T-cell (primary cell): ENCODE measurements at places on chromosomes 5 and 9. TPM values are rescaled to one million over a fixed set of nuclear protein-coding genes. Genes with fewer than 3 reads are reported as not detected.

PCDHA2 gene
- not detected for total RNA-seq

GGTA1 gene
- total RNA-seq, result not detected

BICD2 gene
- total RNA-seq, result 33.0 TPM

ENTPD2 gene
- total RNA-seq, result 0.32 TPM

PPP3R2 gene
- not detected for total RNA-seq

ELOVL7 gene
- 0.14 TPM for total RNA-seq

FSTL4 gene
- not detected for total RNA-seq

SURF1 gene
- total RNA-seq, result 58.4 TPM

GRXCR2 gene
- not detected for total RNA-seq

GRCh38 chr9:112754578-112754977 is 4.0 kb downstream of the SNX30 start:
- DNase-seq, result no peak

DNA sequence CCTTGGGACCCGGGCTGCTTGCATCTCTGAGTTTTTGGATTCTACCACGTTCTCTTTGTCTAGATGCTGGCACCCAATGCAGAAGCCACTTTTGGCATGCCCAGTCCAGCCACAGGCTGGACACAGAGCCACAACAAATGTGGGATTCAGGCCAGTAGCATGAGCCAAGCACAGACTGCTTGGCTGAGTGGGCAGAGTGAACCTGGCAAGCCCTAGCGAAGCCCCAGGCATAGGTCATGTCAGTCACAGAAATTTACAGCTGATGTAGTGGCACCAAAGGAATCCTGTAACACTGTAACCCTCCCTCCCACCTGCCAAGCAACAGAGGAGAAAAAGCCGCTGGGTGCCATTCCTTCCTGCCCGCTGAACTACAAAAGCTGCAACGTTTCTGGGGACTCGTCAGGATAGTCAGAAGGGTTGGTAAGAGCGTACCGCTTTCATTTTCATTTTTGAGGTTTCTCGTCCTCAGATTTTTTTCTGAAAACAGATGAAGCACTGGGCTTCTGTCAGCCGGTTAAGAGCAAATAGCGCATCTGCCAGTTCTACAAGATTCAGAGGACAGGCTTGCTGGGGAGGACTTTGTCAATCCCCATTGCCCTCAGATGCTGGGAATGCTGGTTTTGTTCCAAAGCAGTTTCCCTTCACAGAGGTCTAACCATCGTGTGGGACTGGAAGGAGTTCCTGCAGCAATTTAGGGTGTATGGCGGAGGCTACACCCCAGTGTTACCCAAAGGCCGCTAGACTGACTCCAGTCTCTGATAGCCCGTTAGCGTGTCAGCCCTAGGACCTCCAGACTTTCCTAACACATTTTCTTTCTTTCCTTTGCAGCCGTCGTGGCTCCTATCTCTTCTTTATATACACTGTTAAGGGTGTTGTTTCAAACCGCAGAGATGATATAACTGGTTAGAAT is 399.0 kb downstream of the HTR1A start:
- no peak for DNase-seq

- no peak for DNase-seq
Measured at GRCh38 chr5:119322948-119323537, 32.8 kb upstream of the TNFAIP8 start.

- no peak for DNase-seq
Measured at GRCh38 chr9:128022886-128023285, 42.1 kb upstream of the EEIG1 start.

GRCh38 chr5:149404746-149405549 is 25.9 kb upstream of the IL17B start:
- DNase-seq, result no peak

- no peak for DNase-seq
Measured at GRCh38 chr5:53779541-53779981, 219.1 kb downstream of the NDUFS4 start.

DNA sequence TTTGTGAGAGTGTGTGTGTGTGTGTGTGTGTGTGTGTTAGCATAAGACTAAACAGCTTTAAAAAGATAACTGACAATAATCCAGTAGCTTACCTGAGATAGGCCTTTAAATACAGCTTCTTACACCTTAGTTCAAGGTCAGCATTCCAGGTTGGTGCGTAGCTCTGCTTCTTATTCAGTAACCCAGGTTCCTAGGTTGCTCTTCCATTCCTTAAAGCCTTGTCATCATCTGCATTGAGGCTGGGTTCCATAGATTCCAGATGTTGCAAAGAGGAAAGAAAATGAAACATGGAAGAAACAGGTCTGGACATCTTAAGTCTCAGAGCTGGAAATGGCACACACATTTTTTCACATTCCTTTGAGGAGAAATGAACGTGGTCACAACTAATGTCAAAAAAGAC is 53.9 kb upstream of the CAMK4 start:
- DNase-seq, result no peak

DNA sequence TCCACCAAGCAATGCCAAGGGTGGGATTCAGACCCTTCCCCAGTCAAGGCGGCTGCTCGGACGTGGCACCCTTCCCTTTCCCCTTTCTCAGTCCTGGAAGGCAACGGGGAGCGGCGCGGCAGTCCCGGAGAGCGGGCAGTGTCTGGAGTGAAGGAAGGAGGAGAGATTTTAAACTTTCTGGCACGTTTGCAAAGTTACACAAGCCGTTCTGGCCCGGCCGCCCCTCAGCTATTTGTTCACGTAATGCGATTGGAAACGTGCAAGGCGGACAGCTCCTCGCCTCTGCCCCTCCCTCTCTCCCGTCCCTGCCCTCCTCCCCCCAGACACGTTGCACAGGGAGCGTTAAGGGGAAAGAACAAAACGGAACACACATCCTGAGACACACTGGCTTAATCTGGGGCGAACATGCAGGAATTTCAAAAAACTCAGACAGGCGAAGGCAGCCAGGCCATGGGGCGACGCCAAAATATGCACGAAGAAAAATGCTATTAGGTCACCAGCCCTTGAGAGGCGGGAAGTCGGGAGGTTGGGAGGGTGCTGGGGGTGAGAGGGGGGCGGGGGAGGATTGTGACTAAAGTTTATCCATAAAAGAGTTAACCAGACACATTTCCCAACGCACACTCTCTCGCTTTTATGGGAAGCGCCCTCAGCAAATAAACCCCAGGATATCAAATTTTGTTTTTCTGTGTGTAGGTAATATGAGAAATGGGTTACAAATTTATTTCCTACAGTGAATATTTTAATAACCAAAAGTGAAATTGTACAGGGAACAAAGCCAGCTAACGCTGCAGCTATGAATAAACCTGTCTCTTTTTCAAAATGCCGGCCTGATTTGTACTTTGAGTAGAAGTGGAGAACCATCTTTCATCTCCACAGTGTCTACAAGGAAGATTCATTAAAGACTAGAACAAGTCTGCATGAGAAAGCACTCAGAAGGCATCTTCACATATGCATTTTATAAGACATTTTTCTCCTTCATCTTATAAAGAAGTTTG is at the start of gene LOX:
Gene LOX, minus strand, starts transcription at position 144 of the 995 bp plus-strand sequence. CDS start 274 bp downstream, outside the sequence.
- no peak for DNase-seq

DNA sequence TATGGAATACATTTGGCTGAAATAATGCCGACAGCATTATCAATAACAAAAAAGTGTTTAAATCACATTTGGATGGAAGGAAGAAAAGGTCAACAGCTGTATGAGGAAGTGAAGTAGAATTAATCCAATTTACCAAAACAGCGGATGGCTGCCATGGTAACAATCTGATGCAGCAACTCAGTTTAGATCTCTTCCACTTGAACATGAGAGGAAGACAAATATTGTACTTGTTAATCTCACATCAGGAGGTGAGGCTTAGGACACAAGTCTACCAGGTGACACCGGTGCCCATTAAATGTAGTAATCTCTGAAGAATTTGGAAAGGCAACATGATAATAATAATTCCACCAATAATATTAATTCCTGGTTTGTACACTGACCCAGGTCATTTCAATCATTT is 2.4 kb downstream of the RASEF start:
- no peak for DNase-seq

DNA sequence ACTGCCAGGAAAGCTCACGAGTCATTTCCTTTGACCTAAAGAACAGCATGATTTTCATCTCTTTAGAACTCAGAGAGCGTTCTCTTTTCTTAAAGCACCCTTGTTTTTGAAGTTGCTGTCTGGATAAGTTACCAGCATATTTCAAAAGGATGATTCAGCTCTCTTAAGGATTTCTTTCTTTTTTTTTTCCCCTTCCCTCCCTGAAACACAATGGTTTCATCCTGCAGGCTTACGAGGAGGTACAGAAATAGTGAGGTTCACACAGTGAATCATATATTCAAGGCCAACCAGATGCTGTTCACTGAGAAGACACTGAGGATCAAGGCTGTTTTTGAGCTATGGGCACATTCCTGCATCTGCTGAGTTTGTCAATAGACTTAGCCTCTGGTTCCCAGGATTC is 257.2 kb downstream of the KIF4B start:
- no peak for DNase-seq

- no peak for DNase-seq
Measured at GRCh38 chr5:7794823-7795222, 56.1 kb downstream of the CFAP90 start.

GRCh38 chr9:120385606-120386389 is 194.2 kb downstream of the CDK5RAP2 start:
- DNase-seq, result no peak

DNA sequence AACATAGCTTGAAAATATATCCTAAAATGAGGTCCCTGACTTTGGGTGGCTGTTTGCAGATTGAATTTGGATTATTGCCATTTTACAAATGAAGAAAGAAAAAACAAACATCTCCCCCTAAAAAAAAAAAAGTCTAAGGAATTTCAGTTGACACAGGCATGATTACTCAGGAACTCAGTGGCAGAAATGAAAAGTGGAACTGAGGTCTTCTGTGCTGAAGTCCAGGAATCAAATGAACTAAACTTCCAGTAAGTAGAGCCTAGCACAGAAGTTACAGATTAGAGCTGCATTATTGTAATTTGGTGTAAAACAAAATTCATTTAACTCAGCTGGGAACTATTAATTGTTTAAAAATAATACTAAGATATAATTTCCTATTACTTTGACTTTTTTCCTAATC is 26.7 kb downstream of the FAM170A start:
- no peak for DNase-seq

DNA sequence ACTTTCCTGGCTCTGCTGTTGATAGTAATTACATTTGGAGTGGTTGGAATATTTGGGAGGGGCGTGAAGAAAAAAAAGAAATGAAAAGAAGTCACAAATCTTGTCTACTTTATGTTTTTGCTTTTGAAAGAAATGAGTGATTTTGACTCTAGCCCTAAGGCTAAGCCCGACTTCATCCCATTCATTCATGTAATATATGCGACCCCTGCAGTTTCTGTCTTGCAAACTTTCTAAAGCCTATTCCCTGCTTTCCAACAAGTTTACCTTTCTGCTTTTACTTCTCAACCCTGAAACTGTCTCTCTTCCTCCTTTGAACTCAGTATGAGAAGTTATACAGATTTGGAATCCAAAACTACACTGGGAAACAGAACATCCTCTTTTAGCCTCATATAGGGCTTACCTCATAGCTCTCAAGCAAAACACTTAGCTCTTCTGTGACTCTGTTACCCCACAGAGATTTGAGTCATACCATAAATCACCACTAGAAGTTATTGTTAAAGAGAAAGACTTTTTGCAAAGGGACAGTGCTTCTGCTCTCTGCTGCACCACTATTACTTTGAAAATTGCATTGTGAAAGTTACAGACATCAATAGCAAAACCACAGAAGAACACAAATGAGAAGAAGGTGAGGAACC is 1.6 kb downstream of the CFAP95 start:
- DNase-seq, result no peak

- DNase-seq, result no peak
Measured at GRCh38 chr5:145449794-145450193, 385.3 kb downstream of the PRELID2 start.

GRCh38 chr5:126448720-126449119 is 25.5 kb downstream of the GRAMD2B start:
- DNase-seq, result no peak

GRCh38 chr5:150600616-150601490 is 39.6 kb upstream of the SYNPO start:
- DNase-seq, result no peak

DNA sequence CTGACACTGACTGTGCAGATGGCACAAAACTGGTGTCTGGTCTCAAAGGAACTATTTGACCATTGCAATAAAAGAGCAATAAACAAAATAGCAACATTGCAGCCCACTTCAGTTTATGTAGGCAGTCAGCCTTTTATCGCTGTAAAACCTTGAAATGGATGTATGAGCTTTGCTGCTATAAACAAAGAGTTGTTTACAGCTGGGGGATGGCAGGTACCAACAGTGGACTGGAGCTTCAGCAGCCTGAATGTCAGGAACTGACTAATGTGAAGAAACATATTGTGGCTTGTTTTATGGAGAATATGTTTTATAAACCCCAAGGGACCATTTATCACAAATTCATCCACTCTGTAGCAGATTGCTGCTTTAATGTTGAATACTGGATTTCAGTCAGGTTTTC is 78.0 kb downstream of the PTPRD start:
- no peak for DNase-seq

GRCh38 chr5:67435032-67435431 is 238.4 kb upstream of the CD180 start:
- no peak for DNase-seq

- DNase-seq, result no peak
Measured at GRCh38 chr9:122036988-122037387, 56.1 kb downstream of the TTLL11 start.

DNA sequence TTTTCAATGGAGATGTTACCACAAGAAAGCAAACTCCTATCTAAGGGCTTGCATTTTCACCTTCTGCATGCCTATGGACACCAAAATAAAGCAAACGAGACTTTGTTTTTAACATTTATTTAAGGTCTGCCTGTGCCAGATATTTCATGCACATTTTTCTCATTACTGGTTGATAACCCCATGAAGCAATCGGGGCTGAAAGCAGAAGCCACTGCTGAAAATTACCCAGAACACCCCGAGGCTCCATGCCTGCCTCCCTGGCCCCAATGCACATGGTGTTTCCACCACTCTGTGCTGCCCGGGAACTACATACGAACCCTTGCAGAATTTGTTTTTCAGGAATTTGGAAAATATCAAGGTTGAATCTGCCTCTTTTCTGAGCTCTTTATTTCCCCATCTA is 240.1 kb downstream of the NR2F1-AS1 start:
- DNase-seq, result no peak
